Lower lobe of right lung (tissue), 2 donors: ENCODE measurements at places on chromosomes 11 and 22. TPM values are rescaled to one million over a fixed set of nuclear protein-coding genes. Genes with fewer than 3 reads are reported as not detected.
A peak's percentile ranks its signal among the peaks of the same experiment; 100 is the strongest.

DNA sequence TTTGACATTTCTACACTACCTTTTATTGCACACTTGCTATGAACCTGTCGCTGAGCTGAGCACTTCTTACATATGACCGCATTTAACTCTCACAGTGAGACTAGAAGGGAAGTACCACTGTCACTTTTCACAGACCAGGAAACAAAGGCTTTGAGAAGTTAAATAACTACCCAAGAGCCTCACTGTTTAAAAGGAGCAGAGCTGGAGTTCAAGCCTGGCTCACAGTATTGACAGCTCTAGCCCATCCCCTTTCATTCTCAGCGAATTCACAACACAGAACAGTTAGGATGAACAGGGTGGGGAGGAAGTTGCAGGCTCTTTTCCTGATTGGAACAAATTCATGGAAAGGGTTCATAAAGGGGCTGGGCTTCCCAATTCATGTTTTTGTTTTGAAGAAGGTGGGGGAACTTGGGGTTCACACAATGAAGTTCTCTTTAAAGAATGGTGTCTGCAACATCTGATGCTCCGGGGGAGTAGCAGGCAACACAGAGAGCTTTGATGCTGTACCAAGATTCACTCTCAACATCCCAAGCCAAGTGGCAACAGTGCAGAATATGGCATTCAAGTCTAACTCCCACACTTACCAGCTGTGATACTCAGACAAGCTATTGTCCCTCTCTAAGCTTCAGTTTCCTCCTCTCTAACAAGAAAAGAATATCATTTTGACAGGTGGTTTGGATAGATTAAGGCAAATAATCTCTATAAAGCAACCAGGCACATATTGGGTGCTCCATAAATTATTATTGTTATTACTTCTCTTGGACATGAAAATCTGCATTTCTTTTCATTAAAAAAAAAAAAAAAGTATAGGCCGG is 17.2 kb downstream of the SCGB1A1 start:
- no peak overlapping the region for H3K4me3 ChIP-seq
- peak overlapping the region; percentile 19 for H3K27ac ChIP-seq
- H3K36me3 ChIP-seq, result no peaks in the 10 kb centered on the region
- no peak for DNase-seq

DNA sequence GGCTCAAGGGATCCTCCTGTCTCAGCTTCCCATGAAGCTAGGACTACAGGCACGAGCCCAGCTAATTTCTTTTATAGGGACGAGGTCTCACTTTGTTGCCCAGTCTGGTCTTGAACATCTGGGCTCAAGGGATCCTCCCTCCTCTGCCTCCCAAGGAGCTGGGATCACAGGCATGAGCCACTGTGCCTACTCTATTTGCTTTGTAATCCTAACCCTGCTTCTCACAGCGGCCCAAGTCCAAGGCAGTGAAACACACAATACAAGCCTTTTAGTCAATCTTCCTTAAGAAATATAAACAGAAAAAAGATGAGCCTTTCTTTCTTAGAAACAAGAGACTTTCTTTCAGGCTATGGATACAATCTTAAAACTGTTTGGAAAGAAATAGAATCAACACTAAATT is 115.2 kb upstream of the SORL1-AS1 start:
- H3K27ac ChIP-seq, result no peak overlapping the region
- no peak overlapping the region for H3K4me3 ChIP-seq
- DNase-seq, result no peak
- peaks cover 13% of the 10 kb centered on the region for H3K36me3 ChIP-seq
- H3K4me1 ChIP-seq, result peaks cover 9% of the 10 kb centered on the region
- H3K27me3 ChIP-seq, result no peaks in the 10 kb centered on the region

DNA sequence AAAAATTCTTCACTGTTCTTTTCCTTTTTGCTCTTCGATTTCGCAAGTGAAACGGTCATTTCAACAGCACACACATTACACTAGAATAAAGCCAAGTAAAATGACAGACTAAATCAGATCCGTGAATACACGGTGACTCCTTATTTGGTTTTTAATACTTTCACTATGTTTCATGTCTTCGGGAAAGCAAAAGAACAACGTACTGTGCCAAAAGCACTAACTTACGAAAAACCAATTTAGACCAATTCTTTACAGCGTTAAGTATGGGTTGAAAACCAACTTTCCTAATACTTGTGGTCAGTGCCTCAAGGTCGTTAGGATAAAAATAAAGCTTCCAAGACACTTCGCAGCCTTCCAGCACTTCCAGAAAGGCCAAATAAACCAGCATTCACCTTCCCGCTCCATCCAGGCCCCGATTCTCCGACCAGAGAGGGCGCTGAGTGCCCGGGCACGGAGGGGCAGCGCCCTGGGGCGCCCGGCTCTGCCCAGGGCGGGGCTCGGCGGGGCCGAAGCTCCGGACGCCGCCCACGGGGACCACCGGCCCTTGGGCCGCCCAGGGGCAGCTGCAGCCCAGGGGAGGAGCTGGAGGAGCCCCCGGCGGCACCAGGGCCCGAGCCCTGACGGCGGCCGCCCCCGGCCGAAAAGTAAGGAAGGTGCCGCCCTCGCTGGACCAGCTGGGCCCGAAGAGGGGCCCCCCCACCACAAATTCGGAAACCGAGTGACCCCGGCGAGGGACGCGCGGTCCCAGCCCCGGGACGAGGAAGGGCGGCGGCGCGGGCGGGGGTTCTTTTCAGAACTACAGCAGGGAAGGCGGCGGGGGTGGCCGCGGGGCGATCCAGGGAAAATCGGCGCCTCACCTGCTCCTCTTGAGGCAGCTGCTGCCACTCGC is 499 bp downstream of the ATL3 start:
- no peaks in the 10 kb centered on the region for H3K27me3 ChIP-seq
- H3K4me3 ChIP-seq, result peak overlapping the region; percentile 94
- H3K36me3 ChIP-seq, result no peaks in the 10 kb centered on the region

GRCh38 chr11:119149786-119150275 is 979 bp downstream of the ABCG4 start:
- DNase-seq, result no peak
- peaks cover 35% of the 10 kb centered on the region for H3K27me3 ChIP-seq
- no peak overlapping the region for H3K27ac ChIP-seq

SLC22A6 gene
- total RNA-seq, result not detected

DNA sequence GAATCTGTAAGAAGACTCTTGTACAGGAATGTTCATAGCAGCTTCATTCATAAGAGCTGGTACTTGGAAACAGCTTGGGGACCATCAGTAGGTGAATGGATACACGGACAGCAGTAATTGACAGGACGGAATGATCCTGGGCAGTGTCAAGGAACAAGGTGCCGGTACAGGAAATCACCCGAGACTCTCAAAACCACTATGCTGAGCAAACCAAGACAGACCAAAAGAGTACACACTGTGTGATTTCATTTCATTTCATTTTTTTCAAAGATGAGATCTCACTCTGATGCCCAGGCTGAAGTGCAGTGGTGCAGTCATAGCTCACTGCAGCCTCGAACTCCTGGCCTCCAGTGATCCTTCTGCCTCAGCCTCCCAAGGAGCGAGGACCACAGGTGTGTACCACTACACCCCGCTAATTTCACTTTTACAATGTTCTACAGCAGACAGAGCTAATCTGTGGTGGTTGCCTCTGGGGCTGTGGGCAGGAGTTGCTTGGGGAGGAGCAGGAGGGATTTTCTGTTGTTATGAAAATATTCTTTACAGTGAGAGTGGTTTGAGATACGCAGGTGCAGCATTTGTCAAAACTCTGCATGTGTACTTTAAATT is 15.6 kb downstream of the PARVB start:
- no peaks in the 10 kb centered on the region for H3K36me3 ChIP-seq
- no peak overlapping the region for H3K4me3 ChIP-seq
- H3K4me1 ChIP-seq, result peaks cover 15% of the 10 kb centered on the region
- no peak overlapping the region for H3K27ac ChIP-seq
- H3K27me3 ChIP-seq, result no peaks in the 10 kb centered on the region
- no peak for DNase-seq

GRCh38 chr11:65477149-65477965 is 21.5 kb upstream of the MALAT1 start:
- H3K27me3 ChIP-seq, result no peaks in the 10 kb centered on the region
- peak overlapping the region; percentile 100 for H3K27ac ChIP-seq
- H3K4me3 ChIP-seq, result peak overlapping the region; percentile 89

WNT11 gene
- 9.2 TPM for total RNA-seq

DNA sequence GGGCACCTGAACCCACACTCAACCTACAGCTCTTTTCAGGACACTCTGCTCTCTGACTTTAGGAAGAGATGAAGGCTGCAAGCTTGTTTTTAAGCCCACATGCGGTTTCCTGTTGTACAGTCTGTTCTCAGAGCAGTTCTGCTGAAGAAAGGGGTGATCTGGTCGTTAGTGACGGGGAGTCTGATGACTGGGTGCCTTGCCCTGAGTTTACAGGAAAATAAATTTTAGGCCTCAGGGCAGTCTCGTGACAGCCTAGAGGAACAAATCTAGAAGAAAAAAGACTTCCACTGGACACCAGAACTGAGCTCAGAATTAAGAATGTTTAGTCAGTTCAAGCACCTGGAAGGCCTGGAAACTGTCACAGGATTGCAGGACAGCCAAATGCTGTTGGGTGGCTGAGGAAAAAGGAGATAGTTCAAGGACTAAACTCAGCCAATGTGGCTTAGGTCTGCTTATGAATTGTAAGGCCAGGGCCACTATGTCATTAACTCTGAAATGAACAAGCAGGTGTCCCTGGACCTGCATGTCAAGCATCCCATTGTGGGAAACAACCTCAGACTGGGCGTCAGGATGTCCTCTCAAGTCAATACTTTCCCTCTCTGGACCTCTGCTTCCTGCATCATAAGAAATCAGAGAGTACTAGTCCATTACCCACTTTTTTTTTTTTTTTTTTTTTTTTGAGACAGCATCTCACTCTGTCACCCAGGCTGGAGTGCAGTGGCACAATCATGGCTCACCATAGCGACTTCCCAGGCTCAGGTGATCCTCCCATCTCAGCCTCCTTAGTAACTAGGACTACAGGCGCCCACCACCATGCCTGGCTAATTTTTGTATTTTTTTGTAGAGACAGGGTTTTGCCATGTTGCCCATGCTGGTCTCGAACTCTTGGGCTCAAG is 5.7 kb downstream of the PIK3IP1 start:
- peak overlapping the region; percentile 96 for H3K27ac ChIP-seq
- no peak for DNase-seq
- H3K4me1 ChIP-seq, result peaks cover 60% of the 10 kb centered on the region
- peaks cover 78% of the 10 kb centered on the region for H3K36me3 ChIP-seq
- no peaks in the 10 kb centered on the region for H3K27me3 ChIP-seq

DNA sequence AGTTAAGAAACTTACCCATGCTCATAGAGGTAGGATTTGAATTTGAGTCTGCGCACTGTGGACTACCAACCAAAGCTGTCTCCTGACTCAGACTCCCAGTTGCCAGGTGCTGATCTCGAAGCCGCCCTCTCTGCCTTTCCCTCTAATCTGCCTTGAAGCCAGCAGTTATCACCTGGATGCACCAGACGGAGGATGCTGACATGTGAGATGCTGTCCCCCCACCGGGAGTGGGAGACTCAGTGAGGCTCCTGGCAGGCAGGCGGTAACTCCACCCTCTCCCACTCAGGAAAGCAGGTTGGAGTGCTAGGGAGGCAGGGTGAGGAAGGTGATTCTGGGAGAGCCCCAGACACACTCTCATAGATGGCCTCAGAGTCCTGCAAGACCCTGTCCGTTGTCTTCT is 40.4 kb downstream of the KIAA1671 start:
- H3K36me3 ChIP-seq, result no peaks in the 10 kb centered on the region
- peak overlapping the region; percentile 78 for H3K27ac ChIP-seq
- no peak for DNase-seq
- H3K4me3 ChIP-seq, result no peak overlapping the region
- H3K4me1 ChIP-seq, result peaks cover 36% of the 10 kb centered on the region
- no peaks in the 10 kb centered on the region for H3K27me3 ChIP-seq

DNA sequence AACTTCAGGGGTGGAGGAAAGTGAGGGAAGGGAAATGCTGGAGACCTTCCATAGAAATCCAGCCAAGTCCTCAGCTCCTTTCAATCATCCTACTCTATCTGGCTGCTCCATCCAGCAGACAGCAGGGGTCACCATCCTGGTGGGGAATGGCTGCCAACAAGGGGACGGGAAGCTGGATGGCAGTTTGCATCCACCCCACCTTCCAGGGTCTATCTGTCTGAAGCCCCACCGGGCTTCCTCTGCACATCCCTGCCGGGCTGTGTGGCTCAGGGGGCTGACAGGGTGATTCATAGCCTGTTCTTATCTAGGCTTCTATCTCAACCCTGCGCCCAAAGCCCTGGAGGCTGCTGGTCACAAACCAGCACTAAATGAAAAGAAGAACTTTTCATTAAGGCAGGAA is 1.1 kb downstream of the SYTL2 start:
- peaks cover 14% of the 10 kb centered on the region for H3K4me1 ChIP-seq
- H3K36me3 ChIP-seq, result no peaks in the 10 kb centered on the region
- no peak for DNase-seq
- peak overlapping the region; percentile 69 for H3K4me3 ChIP-seq
- H3K27ac ChIP-seq, result peak overlapping the region; percentile 61

DNA sequence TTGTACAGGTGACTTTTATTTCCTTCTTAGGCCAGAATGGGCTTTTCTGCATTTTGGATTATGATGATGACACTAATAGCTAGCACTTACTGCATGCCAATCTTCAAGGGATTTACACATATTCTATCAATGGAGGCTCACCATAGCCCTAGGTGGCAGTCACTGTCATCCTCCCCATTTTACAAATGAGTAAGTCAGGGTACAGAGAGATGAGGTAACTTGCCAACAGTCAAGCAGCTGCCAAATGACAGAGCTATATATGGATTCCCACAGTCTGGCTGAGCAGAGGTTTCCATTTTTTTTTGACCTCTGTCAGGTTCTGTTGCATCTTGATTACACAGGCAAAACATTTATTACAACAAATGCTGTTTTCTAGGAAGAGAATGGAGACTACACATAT is 23.8 kb upstream of the C11orf96 start:
- no peak for DNase-seq
- H3K4me1 ChIP-seq, result peaks cover 29% of the 10 kb centered on the region
- no peaks in the 10 kb centered on the region for H3K27me3 ChIP-seq
- H3K36me3 ChIP-seq, result peaks cover 57% of the 10 kb centered on the region
- H3K4me3 ChIP-seq, result no peak overlapping the region

DNA sequence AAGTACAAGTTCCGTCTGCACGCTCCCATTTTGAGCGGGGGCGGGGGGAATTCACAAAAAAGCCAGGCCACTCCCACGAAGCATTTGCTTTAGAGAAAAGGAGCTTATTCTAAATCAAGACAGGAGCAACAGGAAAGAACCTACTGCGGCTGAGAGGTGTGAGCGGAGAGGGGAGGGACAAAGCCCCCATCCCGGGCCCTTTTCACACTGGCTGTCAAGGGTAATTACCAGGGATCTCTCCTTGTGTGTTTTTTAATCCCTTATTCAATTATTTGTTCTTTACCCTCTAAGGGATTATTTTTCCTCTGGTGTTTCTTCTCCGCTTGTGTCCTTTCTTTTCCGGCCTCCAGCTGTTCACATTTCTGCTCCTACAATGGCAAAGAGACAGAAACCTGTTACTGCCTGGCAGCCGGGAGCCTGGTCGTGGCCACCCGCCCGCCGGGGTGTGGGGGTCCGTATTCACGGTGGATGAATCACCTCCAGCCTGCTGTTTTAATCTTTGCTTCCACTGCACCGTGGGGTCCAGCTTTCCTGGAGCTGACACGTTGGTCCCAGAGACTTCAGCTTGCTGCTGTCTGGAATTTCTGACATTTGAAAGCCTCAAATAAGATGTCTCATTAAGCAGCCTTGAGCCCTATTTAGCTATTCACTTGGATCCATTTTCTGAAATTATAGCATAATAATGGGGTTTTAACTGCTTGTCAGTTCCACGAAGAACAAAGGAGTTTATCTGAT is 61.4 kb upstream of the FADD start:
- H3K4me1 ChIP-seq, result peaks cover 16% of the 10 kb centered on the region
- no peak overlapping the region for H3K27ac ChIP-seq
- H3K36me3 ChIP-seq, result no peaks in the 10 kb centered on the region
- no peak overlapping the region for H3K4me3 ChIP-seq
- H3K27me3 ChIP-seq, result peaks cover 15% of the 10 kb centered on the region

CD3G gene
- total RNA-seq, result 4.0 TPM
